ENCODE measurements at places on chromosomes 4 and X. TPM values are rescaled to one million over a fixed set of nuclear protein-coding genes. Genes with fewer than 3 reads are reported as not detected.

The RGN gene
- total RNA-seq = 0.15 TPM

The P2RY4 gene
- total RNA-seq = 0.13 TPM

The SLC10A4 gene
- total RNA-seq = not detected

GRCh38 chr4:81628489-81628888, 156.8 kb upstream of the RASGEF1B start:
- DNase-seq = no peak

DNA sequence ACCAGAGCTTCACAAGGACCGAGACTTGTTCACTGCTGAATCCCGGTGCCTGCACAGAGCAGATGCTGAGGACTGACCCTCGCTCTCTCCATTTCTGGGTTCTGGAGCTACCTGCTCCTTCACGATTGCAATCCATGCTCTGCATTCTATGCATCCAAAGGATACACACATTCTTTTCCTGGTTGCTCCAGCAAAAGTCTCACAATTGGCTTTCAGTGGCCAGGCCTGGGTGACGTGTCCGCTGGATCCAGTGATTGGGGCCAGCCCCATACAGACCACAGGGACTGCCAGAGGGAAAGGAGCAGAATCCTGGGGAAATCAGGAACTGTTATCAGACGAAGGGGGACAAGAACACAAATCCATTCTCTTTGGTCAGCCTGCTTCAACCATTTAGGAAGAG, 14.9 kb upstream of the CDKN2AIP start:
- DNase-seq = no peak

- DNase-seq = no peak
Measured at GRCh38 chrX:69036674-69037573, 128.3 kb downstream of the PJA1 start.

DNA sequence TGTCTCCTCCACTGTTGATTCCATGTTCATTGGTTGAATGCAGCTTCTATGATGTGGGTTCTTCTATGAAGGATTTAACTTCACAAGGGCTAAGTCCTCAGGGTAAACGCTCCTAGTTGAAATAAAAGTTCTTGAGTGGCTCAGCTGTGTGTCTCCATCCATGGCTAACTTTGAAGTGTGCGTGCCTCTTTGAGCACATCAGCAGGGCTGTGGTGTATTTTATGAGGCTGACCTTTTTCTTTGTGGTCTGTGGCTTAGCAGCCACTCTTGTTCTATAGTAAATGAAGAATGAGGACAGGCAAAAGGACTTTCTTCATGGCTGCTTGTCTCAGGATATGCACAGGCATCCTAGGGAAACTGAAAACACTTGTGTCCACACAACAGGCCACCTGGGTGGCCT, 88.5 kb downstream of the KIT start:
- no peak for DNase-seq

DNA sequence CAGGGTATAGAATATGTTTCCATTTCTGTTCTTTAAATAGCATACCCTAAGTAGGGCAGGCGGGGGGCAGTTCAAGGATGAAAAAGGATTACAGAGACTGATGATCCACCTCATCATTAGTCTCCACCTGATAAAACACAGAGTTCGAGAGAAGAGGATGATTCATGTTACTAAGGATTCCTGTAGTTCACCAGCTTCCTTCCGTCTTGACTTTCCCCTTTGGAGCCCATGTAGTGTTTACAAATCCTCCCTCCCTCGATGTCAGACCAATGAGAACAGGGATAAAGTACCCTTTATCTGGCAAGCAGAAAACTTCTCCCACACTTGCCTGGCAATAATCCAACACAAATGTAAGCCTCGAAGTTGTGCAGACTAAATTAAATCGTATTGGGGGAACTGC, 526.3 kb upstream of the FAM241A start:
- no peak for DNase-seq

DNA sequence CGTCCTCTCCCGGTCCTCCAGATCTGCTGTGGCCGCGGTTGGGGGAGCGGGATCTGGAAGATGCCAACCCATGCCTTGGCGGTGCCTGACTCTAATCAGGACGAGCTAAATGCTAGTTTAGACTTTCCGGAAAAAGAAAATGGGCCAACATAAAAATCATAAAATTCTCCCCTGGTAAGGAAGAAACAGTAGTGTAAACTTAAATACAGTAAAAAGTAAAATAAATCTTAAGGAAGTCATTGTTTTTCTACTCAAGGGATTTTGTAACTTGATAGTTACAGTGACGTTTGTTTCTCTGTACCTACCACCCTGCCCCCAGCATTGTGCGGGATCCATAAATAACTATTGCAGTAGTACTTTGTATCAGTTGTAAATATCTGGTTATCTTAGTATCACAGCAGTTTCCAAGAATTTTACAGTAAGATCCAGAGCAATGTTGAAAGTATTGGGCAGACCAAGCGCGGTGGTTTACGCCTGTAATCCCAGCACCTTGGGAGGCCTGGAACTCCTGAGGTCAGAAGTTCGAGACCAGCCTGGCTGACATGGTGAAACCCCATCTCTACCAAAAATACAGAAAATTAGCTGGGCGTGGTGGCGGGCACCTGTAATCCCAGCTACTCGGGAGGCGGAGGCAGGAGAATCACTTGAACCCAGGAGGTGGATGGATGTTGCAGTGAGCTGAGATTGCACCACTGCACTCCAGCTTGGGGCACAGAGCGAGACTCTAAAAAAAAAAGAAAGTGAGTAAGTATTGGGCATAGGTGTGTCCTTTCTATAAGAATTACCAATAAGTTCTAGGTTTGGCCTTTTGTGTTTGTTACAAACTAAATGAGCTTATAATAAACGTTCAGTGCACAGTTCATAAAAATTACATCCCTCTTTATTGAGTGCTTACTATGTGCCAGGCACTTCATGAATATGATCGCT, 1.0 kb upstream of the PLA2G12A start:
- DNase-seq = no peak

- DNase-seq = no peak
Measured at GRCh38 chr4:113528395-113528794, 233.1 kb downstream of the CAMK2D start.

- no peak for DNase-seq
Measured at GRCh38 chr4:139461022-139461628, 7.2 kb downstream of the RAB33B start.

Data from GM12878 (cell line).